Stimulated activated CD4-positive, alpha-beta T cell treated with anti-CD3 and anti-CD28 coated beads, TNF-alpha, amount 100 ng/mL, for 48 hours (primary cell): ENCODE measurements at places on chromosomes 12 and 14.

- no peak for DNase-seq
Measured at GRCh38 chr12:116780942-116781341, 42.8 kb downstream of the RNFT2 start.

DNA sequence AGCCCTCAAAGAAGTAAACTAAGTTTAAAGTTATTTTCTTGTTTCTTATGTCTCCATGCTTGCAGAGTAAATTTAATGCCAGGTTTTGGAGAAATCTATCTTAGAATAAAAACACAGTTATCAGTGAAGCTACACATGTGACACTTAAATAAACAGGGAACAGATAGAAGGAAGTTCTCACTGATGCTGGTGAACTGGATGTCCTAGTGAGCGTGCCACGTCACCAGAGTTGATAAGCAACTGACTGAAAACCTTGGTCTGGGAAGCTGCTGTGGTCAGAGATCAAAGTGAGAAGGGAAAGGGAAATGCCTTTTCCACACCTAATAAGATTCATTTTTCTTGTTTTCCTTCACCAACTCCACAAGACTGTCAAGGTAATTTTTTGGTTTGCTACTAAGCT lies 74.8 kb upstream of the PCED1B start:
- no peak for DNase-seq

GRCh38 chr12:49763006-49763591 lies 21.7 kb downstream of the TMBIM6 start:
- DNase-seq, result peak; percentile 70

DNA sequence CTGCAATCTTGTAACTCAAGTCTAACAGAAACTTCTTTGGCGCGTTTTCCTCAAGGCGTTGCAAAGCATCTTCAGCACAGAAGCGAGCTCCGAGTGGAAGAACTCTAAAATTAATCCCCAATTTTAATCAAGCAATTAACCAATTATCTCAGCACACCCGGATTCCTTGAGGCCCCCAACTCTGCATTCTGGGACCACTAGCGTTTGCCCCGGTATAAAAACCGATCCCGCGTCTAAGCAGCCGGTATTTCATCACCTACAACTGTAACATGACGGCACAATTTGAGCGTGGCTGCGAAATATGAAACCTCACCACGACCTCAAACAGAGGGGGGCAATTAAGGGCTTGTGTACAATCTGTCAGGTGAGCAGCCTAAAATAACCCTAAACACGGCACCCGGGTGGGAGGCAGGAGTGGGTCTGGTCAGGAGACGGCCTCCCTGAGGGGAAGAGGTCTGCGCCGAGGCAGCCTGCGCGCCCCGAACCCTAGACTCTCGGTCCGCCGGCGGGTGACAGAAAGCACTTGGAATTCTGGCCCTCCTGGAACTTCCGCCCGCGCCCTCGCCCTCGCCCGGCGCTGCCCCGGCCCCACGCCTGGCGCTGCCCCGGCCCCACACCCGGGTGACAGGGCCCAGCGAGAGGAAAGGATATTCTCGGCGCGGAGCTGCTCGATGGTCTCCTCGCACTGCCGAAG lies 594 bp downstream of the ZCCHC8 start:
- peak; percentile 14 for DNase-seq

- no peak for DNase-seq
Measured at GRCh38 chr12:30753233-30753632, 1.5 kb downstream of the CAPRIN2 start.

GRCh38 chr12:42810006-42810405 lies 220.5 kb upstream of the PRICKLE1 start:
- DNase-seq, result no peak

- DNase-seq, result no peak
Measured at GRCh38 chr12:46675736-46676135, 150.1 kb downstream of the SLC38A4 start.

DNA sequence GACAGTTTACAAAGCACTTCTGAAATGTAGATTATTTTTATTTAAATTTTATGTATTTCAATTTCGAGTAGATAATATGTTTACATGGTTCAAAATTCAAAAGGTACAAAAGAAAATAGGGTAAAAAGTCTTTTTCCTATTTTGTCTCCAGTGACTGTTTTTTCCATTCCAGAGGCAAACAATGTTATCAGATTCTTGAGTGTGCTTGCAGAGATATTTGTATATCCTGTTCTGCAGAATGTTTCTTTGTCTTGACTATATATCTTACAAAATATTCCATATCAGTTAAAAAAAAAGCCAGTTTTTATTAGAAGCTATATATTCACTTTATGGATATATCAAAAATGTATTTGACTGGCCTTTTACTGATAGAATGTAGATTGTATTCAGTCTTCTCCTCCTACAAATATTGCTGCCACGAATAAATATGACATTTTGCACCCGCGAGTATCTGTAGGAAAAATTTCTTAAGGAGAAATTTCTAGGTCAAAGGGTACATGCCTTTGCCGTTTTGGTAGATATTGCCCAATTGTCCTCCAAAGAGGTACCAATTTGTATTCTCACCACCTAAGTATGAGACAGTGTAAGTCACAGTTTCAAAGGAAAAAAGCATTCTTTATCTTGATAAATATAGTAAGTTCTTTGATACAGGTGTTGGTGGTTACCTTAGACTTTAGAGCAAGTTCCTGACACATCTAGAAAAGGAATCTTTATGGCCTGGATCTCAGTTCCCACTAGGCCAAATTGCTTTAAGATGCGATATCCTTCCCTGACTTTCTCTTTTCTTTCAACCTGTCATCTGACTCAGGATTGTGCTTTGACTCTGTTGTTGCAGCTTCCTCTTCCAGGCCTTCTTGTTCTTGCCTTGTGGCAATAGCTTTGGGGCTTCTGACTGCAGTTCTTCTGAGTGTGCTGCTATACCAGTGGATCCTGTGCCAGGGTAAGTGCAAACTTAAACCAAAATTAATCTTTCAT lies 2.3 kb downstream of the KLRG1 start:
- DNase-seq, result no peak

DNA sequence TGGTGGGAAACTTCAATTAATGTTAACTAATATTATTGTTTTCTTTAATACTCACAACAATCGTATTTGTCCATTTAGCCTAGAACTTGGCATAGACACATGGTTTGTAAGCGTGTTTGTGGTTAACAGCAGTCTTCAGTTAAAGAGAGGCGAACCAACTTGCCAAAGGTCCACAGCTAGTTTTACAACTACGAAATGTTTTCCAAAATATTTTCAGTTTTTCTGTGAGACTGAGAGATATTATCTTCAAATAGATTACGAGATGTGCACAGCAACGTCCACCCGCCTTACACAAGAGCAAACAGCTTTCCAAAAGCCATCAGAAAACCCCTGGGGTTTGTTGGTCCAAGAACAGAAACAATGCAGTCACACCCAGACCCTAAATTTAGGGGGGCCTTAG lies 58.6 kb upstream of the RASSF3 start:
- no peak for DNase-seq

DNA sequence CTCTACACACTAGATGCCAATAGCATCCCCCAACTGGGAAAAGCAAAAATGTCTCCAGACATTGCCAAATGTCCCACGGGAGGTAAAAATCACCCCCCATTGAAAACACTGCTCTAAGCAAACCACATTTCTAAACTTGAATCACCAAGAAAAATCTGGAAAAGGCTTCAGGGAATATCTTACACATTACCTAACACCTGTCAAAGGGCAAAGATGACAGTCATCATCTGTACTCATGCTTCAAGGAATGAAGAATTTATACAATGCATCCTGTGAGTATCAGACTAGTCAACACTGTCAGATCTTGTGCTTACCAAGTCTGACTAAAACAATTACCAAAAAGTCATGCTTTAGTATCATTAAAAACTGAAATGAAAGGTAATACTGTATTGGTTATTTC lies 161.6 kb upstream of the SOX5 start:
- no peak for DNase-seq

DNA sequence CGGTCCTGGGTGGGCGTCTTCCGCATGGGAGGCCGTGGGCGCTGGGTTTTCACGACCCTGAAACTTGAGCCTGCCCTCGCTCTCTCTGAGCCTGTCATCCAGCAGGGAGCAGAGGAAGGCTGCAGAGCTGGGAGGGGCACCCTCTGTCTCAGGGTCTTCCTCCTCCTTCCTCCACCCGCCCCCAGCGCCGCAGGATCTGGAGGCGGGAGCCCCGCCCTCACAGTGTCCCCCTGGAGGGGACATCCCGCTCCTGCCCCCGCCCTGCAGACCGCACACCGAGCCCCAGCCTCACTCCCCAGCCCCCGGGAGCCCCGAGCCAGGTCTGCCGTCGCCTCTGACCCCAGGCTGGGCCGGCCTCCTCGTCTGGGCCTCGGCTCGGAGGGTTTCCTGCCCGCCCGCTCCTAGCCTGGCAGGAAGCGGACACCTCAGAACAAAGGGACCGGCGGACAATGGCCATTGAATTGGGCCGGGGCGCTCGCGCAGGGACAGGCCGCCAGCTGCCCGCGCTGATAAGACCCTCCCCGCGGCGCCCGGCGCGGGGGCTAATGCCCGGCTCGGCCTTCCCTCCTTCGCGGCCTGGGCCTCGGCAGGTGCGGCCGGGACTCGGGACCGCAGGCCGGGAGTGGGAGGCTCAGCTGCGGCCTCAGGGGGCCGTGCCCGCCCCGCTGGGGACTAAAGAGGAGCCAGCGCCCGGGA lies 15.3 kb upstream of the NUDT14 start:
- no peak for DNase-seq

DNA sequence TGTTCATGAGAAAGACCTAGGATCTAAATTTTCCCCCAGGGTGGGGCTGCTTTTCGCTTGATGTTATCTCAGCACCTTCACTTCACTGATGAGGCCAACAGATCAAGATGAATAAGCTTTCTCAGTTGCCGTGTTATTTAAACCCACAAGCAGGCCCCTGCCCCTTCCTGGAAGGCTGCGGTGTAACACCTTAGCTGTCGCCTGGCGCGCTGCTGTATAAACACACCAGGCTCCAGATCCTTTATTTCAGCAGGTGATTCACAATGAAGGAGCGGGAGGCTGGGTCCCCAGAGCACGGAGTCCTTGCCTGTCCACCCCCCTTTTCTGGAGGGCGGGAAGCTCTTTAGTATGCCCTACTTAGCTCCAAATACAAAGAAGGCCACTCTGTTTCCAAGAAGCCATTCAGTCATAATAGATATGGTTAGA lies 515.4 kb downstream of the FUT8 start:
- DNase-seq, result peak; percentile 82
